ENCODE measurements at places on chromosomes 3 and 15.

GRCh38 chr15:101045236-101045646, 126.1 kb downstream of the LRRK1 start:
- DNase-seq, result no peak

DNA sequence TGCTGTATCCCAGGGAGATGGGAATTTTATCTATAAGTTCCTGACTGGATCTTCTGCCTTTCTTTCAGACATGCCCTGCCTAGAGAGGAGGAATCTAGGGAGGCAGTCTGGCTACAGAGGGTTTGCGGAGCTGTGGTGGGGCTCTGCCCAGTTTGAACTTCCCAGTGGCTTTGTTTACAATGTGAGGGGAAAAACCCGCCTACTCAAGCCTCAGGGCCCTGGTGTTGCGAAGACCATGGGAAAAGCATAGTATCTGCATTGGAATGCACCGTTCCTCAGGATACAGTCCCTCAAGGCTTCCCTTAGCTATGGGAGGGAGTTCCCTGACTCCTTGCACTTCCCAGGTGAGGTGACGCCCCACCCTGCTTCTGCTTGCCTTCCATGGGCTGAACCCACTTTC, 168.7 kb downstream of the TMEM108 start:
- no peak for DNase-seq

GRCh38 chr15:70831094-70831911, 22.7 kb downstream of the LARP6 start:
- no peak for DNase-seq

- DNase-seq, result no peak
Observed at GRCh38 chr15:80403712-80404056, 498 bp upstream of the ARNT2 start.

- DNase-seq, result no peak
Observed at GRCh38 chr15:74762791-74763150, 14.1 kb downstream of the CYP1A2 start.

GRCh38 chr3:190436331-190436730, 13.4 kb downstream of the TMEM207 start:
- no peak for DNase-seq

DNA sequence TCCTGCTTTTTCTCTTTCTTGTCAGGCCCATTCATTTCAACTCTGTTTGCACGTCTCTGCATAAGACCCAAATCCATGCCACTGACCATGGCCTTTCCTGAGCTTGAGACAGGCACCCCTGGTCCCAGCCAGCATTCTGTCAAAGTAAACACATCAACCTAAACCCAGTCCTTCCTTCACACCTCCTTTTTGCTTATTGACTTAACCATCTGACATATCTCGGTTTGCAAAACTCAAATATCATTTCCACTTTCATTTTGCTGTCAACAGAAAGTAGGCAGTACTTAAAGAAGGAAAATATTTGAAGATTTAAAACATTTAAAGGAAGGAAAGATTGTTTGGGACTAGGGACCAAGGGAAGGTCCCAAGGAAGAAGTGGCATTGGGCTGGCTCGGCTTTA, 48.2 kb upstream of the KBTBD8 start:
- no peak for DNase-seq

DNA sequence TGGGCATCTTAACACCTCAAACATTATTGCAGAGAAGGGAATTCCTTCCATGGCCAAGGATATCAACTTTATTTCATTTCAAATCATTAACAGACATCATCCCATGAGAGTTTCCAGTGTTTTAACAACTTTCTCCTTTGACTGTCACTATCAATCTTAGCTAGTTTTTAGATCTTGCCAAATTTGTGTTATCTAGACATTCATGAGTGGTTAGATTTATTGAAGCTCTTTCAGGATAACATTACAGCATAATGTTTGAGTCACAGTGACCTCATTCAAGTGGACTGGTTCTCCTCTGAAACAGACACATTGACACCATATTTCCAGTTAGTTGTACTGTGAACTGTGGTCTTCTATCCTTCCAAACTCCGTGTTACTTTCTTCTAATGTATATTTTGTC, 8.6 kb upstream of the TNFAIP8L3 start:
- no peak for DNase-seq

DNA sequence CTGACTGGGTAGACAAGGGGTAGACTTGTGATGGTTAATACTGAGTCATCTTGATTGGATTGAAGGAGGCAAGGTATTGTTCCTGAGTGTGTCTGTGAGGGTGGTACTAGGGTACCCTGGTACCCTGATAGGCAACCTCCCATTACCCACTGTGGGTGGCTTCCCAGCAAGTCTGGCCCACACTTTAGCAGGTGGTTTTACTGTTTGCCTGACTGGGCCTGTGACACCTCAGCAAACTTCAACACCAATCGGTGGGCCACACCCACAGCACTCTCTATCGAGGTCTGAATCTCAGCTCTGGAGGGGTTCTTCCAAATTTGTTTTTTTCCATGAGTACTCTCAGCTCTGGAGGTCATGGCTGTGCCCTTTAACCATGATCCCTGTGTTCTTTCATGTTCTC, 24.6 kb upstream of the SH3GL3 start:
- DNase-seq, result no peak

- no peak for DNase-seq
Observed at GRCh38 chr3:32797776-32798175, 20.0 kb upstream of the TRIM71 start.

GRCh38 chr15:55601374-55601773, 13.2 kb upstream of the PYGO1 start:
- no peak for DNase-seq

- DNase-seq, result no peak
Observed at GRCh38 chr3:142890592-142890991, 1.7 kb upstream of the PCOLCE2 start.

DNA sequence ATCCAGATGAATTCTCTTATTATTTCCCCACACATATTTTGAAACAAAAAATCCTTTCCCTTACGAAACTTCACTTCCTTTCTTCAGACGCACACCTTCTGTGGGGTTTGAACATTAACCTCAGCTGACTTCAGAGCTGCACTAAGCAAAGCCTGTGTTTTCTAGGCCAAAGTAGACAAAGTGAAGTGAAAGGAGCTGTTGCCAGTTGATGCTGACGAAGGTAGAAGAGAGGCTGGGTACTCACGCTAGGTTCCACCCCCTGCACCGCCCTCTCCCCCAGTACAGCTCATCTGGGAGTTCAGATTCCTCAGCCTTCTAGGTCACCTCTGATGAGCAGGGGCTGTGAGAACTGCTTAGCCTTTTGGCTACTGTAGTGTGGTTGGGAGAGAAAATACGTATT, 24.1 kb downstream of the DUT start:
- DNase-seq, result no peak

GRCh38 chr15:49436751-49437150, 13.7 kb downstream of the FGF7 start:
- no peak for DNase-seq

- peak; percentile 6 for DNase-seq
Observed at GRCh38 chr3:105448338-105448982, 81.8 kb downstream of the ALCAM start.

DNA sequence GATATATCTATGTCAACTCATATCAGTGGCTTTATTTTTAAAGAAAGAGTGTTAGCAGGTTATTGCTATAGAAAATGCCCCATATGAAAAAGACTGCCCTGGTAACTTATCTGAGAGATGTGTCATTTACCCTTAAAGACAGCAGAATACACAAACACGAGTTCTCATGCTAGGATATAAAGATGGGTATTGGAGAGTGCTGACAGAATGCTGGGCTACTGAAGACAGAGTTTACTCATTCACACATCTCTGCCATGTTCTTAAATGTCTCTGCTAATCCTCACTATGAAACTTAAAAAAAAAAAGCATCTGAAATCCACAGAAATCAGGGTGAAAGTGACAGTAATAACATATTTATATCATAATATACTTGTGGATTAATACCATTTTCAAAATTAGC, 126.7 kb downstream of the FOXP1 start:
- DNase-seq, result no peak

DNA sequence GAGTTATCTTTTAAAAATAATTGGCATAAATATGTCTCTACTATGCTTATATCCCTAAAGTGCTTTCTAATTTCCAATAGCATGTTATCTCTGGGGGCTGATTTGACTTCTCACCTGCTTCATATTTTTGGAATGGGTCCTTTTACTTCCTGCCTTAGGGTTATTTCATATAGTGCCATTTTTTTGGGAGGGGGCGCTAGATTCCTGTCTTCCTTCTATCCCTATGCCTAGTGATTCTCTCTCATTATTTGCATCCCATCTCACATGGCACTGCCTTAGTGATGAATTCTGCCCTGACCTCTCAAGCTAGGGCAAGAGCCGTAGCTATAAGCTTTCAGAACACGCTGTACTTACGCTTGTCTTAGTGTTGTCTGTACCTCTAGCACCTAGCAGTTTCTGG, 150.3 kb upstream of the SLITRK3 start:
- DNase-seq, result no peak

GRCh38 chr3:113659101-113659541, 37.3 kb downstream of the USF3 start:
- DNase-seq, result peak; percentile 95

GRCh38 chr15:77753281-77753873, 120.7 kb upstream of the LINGO1 start:
- DNase-seq, result no peak

DNA sequence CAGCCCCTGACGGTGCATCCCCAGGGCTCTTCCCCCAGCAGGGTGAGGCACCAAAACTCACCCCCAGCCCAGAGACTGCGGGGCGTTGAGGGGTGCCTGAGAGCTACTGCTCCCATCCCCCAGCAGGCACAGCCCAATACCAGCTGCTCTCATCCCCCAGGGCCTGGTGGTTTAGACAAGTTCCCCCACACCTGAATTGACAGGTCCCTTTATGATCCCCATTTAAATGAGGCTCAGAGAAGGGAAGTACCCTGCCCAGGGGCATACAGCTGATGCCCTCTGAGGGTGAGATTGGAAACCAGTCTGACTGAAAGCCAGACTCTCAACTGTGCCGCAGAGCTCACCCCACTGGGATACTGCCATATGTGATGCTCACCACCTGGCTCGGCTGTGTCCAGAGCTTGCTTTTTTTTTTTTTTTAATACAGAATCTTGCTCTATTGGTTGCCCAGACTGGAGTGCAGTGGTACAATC, 20.1 kb downstream of the DUSP7 start:
- no peak for DNase-seq

GRCh38 chr15:50259276-50259675, 6.2 kb downstream of the HDC start:
- DNase-seq, result no peak

- DNase-seq, result no peak
Observed at GRCh38 chr3:112395181-112395895, 62.4 kb downstream of the CD200 start.

DNA sequence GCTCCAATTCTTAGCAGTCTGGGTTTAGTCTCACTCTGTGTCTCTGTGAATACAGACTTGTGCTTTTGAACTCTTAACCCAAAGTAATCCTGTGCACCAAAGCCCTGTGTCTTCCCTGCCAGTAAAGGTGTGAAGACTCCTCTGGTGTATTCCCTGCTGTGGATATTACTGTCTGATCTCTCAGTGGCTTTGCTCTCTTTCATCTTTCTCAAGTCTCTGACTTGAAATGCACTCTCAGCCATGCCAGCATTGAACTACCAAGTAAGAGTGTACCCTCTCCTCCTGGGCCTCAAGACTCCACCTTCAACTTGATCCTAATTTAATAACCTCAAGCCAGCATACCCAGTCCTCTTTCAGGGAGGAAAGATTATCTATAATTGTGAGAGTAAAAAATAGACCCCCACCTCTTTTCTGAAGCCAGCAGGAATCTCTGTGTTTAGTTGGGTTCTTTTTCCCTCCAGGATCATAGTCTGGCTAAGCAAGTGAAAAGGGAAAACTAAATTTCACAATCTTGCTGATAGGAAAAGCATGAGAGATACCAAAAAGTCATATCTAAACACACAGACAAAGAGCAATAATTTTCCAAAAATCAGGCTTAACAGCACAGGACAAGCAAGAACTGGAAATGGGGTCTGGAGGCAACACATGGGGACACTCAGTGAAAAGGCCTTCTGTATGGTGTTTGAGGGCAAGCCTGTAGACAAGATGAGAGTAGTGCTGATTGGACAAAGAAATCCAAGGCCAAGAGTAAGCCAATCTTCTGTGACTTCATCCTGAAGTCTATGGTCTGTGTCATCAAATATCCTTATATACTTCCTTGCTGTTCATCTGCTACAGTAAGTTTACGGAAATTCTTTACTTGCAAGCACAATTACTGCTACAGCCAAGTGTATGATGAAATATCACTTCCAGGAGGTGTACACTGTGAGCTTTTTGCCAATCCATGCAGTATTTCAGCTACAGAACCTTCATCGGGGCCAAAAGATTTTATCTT, 296.1 kb upstream of the TGFBR2 start:
- no peak for DNase-seq

- no peak for DNase-seq
Observed at GRCh38 chr3:72722930-72723726, 125.1 kb downstream of the SHQ1 start.

Measured in NCI-H446 treated with DMSO at 0.1 percent for 48 hours (cell line).